ENCODE measurements at places on chromosomes 11 and 22.

DNA sequence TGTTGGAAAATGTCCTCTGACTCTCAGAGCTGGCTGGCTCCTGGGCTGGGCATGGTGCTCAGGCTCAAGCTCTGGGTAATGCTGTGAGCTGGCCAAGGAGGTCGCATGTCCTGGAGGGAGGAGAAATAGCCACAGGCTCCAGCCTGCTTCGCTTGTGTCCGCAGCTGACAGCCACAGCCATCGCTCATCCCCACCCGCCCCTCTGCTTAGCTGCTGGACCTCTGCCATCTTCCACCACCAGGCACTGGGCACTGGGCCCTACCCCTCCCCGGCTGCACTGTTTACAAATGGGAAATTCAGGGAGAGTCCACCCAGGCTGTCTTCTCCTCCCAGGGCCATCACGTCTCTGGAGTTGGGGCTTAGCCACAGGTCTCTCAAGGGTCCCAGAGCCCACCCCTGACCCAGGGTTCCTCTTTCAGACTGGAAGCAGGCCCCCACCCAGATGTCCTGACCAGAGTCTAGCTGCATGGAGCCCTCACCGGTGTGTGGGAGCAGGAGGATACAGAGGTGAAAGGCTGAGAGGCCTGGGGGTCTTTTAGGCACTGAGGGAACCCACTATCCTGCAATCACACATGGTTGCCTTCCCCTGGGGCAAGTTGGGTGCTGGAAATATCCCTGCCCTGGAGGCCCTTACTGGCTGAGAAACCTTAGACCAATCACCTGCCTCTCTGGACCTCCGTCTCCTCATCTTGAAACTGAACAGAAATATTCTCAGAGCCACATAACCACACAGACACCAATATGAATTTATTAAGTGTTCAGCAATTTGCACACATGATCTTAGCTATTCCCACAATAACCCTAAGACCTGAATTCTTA is 62.7 kb downstream of the CD82 start:
- DNase-seq = peak; percentile 49

- DNase-seq = no peak
These were observed 1.2 kb downstream of the VEGFB start for GRCh38 chr11:64235437-64236161.

GRCh38 chr11:120329556-120329955 is 4.5 kb downstream of the TLCD5 start:
- no peak for DNase-seq

GRCh38 chr11:33083918-33084317 is 44.5 kb downstream of the TCP11L1 start:
- DNase-seq = no peak

GRCh38 chr11:70595452-70595851 is 197.1 kb downstream of the CTTN start:
- DNase-seq = no peak

Data from fibroblast of skin of scalp (primary cell).